Tibial artery (tissue), 4 donors: ENCODE measurements at places on chromosomes 12 and 14.
A peak's percentile ranks its signal among the peaks of the same experiment; 100 is the strongest.

- no peak for DNase-seq
These were observed 145.5 kb upstream of the IGF1 start for GRCh38 chr12:102625819-102626218.

GRCh38 chr12:130117233-130117632 is 45.0 kb upstream of the FZD10 start:
- no peak for DNase-seq

GRCh38 chr14:69637503-69638031 is 26.2 kb downstream of the SUSD6 start:
- DNase-seq = no peak

DNA sequence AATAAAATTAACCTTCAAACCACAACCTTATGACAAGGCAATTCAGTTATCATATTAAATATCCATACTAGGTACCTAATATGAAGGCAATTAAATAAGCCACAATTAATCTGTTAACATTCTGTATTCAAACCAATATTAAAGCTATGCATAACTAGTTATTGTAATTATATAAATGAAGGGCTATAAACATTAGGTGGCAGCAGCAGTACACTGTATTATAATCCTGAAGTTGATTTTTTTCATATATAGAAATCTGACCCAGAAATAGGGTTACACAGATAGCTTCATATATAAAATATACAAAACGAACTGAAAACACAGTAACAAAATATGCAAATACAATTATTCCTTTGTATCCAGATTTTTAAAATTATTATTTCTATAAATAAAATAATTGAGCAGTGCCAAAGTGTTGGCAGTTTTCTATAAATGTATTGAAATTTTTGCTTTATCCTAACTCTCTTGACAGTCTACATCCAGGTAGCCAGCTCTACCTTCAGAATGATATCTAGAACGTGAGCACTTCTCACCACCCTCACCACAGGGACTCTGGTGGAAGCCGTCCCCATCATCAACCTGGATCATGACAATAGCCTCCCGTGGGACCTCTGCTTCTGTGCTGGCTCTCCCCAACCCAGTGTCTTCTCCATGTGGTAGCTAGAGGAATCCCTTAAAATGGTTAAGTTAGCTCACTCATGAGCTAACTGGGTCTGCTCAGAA is 136.2 kb downstream of the MED13L start:
- no peak for DNase-seq

DNA sequence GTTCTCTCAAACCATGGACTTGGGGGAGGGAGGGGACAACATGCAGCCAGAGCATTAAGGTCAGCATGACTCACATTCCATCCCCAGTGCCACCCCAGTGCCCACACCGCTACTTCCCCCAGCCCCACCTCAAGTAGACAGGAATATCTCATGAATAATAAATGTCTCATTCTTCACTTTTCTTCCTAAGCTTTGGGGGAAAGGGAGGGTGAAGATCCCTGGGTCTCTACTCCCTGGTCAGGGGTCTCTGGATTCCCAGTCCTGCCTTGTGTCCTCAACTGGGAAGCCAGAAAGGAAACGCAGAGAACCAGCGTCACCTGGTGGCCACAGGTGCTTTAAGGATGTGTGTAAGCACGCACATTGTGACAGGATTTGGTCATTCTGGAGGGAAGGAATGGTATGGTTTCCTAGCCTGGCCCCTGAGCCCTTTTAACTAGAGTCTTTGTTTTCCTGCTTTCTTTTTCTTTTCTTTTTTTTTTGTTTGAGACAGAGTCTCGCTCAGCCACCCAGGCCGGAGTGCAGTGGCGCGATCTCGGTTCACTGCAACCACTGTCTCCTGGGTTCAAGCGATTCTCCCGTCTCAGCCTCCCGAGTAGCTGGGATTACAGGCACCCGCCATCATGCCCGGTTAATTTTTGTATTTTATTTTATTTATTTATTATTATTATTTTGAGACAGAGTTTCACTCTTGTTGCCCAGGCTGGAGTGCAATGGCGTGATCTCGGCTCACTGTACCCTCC is 3.4 kb downstream of the GPR84 start:
- DNase-seq = no peak

GRCh38 chr14:24399999-24400718 is 1.4 kb downstream of the NYNRIN start:
- no peak for DNase-seq

- DNase-seq = no peak
These were observed 42.2 kb upstream of the FOS start for GRCh38 chr14:75236467-75236866.

DNA sequence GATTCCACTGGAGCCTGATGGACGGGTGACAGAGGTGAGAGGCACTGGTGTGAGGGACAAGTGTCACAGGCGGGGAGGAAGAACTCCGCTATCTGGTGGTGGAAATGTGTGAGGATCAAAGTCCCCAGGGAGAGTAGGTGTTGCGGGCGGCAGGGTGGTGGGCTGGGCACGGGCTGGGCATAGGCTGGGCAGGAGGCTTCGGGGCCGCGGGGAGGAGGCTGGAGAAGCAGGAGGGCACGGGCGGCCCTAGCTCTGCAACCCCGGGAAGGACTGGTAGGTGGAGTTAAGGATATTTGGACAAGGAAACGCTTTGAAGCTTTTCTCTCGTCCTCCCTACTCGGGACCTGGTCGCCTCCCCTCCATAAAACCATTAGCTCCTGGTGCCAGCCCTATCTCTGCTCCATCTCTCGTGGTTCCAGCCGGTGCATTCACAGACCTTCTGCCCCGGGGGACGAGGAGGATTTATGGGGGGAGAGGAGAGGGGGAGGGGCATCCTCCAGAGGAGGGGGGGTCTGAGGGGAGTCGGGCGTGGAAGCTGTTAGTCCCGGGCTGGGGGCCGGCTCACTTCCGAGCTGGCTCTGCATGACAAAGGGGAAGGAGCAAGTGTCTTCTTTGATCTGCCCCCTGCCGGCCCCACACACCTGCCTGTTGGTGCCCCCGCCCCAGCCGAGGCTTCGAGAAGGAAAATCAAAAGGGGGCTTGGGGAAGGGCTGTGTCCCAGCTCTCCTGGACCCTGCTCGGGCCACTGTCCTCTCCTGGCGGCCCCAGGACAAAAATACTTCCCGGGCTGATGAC is 504 bp downstream of the WNT5B start:
- DNase-seq = no peak

GRCh38 chr12:1840981-1841425 is 20.6 kb downstream of the LRTM2 start:
- DNase-seq = peak; percentile 35

GRCh38 chr12:19978193-19978592 is 390.1 kb upstream of the PDE3A start:
- DNase-seq = no peak

DNA sequence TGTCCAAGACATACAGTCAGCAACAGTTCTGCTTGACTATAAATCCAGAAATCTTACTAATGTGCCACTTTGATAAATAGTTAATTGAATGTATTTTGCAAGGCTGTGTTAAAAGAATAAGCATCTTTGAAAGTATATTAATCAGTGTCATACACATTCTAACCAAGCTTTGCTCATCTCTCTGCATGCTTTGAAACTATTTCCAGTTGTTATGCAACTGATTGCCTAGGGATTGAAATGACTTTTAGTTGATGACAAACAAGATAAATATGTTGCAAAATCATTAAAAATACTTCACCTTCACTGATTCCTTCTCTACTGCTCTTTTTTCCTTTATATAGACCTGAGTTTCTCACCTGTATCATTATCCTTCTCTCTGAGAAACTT is 91.3 kb downstream of the AEBP2 start:
- no peak for DNase-seq

- no peak for DNase-seq
These were observed 268.5 kb downstream of the FOXG1 start for GRCh38 chr14:29035134-29035533.
